Hepatocyte (in vitro differentiated cells): ENCODE measurements at places on chromosomes 13 and 19.

DNA sequence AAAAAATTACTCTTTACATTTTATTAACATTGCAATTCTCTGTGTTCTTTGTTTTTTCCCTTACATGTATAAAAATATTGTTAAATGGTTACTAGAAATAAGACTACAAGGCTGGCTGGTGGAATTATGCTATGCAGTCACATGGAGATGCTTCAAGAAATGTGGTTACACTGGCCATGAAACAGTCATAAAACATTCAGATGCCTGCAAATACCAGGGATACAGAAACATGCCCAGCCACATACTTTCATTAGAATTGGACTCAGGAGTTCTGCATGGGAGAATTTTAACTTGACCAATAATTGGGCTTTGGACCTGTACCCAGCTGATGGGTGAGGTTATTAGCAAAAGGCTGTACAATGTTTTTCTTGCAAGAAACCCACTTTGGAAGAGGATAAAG, 1407.7 kb upstream of the SLC10A2 start:
- no peak for DNase-seq

DNA sequence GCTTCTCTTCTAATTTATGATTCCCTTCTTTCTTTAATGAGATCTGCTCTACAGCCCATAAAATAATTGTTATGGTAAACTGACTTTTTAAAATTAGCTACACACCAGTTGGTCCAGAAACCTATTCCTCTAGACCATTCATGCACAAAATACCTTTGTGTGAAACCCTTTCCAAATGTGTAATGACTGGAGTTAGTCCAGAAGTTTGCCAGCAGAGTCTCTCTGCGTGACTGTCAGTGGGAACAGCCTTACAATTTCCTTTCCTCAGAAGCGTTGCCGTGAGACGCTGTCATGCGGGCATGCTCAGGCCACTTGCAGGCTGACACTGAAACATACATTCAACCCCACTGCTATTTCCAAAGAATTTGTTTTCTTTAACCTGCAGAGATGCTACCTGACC, 965.2 kb downstream of the PCDH9 start:
- no peak for DNase-seq

GRCh38 chr13:90884066-90884465, 463.4 kb upstream of the MIR17HG start:
- no peak for DNase-seq

DNA sequence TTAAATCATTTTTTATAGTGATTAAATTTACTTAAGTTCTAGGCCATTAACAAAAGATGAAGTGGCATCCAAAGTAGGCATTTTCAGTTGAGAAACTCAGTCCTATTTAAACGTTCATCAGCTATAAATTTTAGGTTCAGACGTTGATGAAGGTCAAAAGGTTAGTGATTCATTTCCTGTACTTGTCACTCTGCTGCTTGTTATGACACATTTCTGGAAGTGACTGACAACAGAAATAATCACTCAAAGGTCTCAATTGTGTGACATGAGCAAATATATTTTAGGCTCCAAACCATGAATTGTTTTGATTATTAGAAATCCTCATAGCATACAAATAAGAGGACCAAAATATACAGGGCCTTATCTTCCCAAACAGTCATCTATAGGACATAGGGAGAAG, 10.3 kb upstream of the EDNRB start:
- DNase-seq: no peak

GRCh38 chr19:4980067-4980466, 11.2 kb downstream of the KDM4B start:
- no peak for DNase-seq

- DNase-seq: no peak
Observed at GRCh38 chr19:31275068-31275334, 74.2 kb downstream of the TSHZ3 start.

DNA sequence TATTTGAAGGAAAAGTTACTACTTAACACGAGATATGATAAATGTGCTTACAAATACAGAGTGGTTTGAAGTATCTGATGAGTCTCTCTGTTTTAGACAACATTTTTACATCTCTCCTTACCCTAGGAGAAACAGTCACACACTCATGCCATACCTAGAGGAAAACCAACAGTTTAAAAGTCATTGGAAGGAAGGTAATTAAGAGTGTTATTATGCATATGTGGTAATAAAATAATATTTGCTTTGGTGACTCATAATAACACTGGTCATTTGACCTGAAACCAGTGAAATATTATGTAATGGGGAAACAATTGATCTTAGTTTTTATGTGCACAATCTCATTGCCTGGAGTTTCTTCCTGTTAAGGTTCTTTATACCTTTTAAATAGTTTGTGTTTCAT, 136.9 kb upstream of the SOX21 start:
- no peak for DNase-seq

GRCh38 chr13:38265132-38265497, 84.5 kb upstream of the UFM1 start:
- no peak for DNase-seq

DNA sequence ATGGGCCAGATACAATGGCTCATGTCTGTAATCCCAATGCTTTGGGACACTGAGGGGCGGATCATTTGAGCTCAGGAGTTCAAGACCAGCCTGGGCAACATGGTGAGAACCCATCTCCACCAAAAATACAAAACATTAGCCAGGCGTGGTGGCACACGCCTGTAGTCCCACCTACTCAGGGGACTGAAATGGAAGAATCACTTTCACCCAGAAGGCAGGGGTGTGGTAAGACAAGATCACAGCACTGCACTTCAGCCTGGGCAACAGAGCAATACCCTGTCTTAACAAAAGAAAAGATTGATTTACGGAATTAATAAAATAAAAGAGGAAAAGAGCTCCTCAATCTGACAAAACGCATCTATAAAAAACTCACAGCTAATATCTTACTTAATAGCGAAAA, 22.7 kb downstream of the USP12 start:
- no peak for DNase-seq

GRCh38 chr13:101709952-101710351, 257.5 kb downstream of the ITGBL1 start:
- no peak for DNase-seq

DNA sequence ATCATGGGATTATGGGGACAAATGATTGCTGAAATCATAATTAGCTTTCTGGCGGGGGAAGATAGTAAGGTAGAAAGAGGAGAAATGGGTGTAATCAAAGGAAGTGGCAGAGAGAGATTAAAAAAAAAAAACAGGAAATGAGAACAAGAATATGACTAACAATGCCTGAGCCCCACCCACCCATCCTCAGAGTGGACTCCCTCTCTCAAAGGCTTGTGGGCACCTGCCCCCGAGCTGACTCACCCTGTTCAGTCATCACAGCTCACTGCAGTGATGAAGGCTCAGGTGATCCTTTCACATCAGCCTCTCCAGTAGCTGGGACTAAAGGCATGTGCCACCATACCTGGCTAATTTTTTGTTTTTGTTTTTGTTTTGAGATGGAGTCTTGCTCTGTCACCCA, 26.4 kb upstream of the TPT1 start:
- peak; percentile 80 for DNase-seq
